ENCODE measurements at places on chromosomes 1 and 21.

GRCh38 chr1:19441048-19441780, 44.1 kb downstream of the CAPZB start:
- DNase-seq = no peak

DNA sequence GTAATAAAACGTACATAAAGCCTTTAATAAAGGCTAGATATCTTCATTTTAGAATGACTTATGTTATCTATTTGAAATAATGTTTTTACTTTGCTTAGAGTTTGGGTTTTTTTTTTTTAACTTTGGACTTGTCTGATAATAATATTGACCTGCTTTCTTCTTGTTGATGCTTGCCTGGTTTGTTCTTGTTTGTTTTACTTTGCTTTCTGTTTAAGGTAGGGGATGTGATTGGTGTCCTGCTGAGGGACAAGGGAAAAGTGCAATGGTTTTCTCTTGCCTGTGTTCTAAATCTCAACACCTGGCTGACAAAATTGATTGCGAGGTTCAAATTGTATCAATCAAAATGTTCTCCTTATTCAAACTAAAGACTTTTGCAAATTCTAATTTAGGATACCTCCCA, 2.2 kb upstream of the FH start:
- DNase-seq = no peak

DNA sequence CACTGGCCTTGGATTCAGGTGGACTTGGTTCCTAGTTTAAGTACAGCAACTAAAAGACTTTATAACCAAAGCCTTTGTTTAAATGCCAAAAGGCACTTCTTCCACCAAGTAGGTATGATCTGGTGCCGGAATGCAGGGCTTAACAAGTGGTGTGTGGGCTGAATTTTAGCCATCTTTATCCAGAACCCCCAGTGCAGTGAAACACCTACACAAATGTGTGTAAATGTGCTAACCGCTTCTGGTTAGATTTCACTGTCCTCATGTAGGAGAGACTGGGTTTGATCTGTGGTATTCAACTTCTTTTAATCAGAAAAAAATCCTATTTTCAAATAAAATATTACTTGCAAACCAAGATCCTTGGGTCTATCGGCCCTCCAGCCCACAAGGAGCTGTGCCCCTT, 10.3 kb downstream of the SLAMF1 start:
- DNase-seq = no peak

DNA sequence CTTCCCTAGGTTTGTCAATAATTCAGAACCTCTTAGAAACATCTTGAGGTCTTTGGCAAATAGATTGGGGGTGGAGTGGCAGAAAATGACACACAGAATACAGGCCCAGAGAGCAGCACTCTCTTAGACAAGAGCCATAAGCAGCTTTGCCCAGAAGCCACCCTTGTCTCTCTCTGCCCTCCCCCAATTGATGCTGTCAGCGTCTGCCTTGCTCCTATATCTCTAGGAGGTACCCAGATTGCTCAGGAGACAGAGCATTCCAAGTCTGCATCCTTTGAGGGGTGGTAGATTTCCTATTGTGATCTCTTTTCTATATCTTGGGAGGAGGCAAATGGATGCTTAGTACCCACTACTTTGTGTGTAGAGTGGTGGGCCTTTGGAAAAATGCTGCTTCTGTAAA, 1.8 kb downstream of the RGL1 start:
- no peak for DNase-seq

- no peak for DNase-seq
Measured at GRCh38 chr1:16442941-16443340, 2.4 kb downstream of the NECAP2 start.

DNA sequence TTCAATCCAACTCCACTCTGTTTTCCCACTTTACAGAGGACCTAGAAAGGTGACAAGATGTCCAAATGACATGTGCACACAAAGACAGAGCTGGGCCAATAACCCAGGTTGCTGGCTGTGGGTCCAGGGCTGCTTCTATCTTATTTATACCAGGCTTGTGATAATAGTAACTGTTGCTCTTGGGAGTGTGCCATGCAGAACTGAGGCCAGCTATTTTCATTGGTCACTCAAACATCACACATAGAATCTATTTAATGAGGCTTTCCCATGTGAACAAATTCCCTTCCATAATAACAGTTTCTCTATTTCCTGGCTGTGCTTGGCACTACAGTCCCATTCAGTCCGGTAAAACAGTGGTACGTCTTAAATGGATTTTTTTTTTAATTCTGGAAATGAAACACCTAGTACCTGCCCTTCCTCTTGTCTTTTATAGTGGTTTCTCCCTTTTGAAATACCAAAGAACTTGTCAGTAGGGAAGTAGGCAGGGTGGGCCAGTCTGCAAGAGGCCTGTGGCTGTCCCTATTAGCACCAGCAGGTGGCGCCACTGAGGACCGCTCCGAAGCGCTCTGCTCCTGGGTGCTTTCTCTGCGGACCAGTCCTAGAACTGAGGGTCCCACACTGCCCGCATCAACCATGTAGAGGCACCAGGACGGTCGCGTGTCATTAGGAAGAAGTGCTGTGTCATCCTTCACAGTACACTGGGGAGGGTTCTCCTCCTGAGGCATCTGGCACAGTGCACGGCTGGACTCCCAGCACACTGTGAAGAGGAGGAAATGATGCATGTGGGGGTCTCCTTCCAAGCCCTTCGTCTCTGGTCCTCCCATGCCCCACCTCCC, 52.1 kb downstream of the GPR161 start:
- DNase-seq = peak; percentile 74

- no peak for DNase-seq
Measured at GRCh38 chr1:10759413-10760200, 36.8 kb downstream of the CASZ1 start.

GRCh38 chr21:15626031-15626430, 103.8 kb upstream of the USP25 start:
- DNase-seq = no peak

DNA sequence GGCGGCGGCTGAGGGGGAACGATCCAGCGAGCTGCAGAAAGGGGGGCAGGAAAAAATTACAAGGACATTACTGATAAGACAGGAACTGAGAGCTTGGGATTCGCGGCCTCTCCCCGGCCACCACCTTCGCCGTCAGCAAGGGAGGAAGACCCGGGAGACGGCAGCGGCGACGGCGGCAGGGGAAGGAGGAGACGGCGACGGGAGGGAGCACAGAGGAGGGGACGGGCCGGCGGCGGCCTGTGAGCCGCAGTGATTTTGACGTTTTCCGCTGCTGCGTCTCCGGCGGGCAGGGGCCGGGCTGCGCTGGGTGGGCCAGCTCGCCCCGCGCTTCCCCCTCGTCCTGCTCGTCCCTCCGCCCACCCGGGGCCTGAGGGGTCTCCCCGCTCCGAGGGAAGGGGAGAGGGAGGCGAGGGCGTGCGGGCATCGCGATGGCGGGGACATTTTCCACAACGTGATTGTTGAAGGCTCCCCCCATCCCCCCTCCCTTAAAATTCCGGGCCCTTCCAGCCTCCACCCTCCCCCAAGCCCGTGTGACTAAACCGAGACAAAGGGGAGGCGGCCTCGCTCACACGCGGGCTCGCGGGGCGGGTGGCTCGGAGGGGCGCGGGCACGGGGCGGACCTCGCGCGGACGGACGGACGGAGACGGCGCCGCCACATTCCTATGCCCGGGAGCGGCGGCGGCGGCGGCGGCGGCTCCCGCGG, 407 bp downstream of the CAMSAP2 start:
- peak; percentile 95 for DNase-seq

- no peak for DNase-seq
Measured at GRCh38 chr1:172083191-172083590, 241.9 kb downstream of the DNM3 start.

- DNase-seq = no peak
Measured at GRCh38 chr1:19744335-19744743, 55.4 kb downstream of the TMCO4 start.

DNA sequence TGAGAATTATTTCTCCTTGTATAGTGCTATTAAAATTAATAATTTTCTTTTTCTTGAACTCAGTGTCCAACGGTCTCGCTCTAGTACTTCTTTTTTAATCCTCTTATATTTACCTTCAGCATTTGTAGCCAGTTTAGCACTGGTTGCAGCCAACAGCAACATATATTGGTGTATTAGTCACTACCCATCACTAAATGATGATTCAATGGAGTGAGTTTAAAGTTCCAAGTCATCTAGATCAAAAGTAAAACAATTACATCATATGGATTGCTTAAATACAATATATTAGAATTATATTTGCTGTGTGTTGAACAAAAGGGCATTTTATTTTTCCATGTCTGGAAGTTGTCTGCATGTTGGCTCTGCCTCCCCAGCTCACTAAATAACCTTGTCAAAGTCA, 591.8 kb downstream of the ADGRL2 start:
- no peak for DNase-seq

GRCh38 chr1:111879081-111879480, 110.4 kb downstream of the KCND3 start:
- DNase-seq = no peak

DNA sequence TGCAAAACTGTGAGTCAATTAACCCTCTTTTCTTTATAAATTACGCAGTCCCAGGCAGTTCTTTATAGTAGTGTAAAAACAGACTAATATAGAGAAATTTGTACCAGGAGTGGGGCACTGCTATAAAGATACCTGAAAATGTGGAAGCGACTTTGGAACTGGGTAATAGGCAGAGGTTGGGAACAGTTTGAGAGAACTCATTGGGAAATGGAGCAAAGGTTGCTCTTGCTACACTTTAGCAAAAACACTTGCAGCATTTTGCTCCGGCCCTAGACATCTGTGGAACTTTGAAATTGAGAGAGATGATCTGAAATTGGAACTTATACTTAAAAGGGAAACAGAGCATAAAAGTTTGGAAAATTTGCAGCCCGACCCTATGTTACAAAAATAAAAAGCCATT, 810.9 kb downstream of the LTN1 start:
- no peak for DNase-seq

- DNase-seq = peak; percentile 74
Measured at GRCh38 chr1:52602856-52603600, 857 bp downstream of the GPX7 start.

GRCh38 chr1:116869611-116870010, 40.1 kb upstream of the PTGFRN start:
- DNase-seq = no peak

- no peak for DNase-seq
Measured at GRCh38 chr1:223425550-223425949, 32.3 kb downstream of the CCDC185 start.

DNA sequence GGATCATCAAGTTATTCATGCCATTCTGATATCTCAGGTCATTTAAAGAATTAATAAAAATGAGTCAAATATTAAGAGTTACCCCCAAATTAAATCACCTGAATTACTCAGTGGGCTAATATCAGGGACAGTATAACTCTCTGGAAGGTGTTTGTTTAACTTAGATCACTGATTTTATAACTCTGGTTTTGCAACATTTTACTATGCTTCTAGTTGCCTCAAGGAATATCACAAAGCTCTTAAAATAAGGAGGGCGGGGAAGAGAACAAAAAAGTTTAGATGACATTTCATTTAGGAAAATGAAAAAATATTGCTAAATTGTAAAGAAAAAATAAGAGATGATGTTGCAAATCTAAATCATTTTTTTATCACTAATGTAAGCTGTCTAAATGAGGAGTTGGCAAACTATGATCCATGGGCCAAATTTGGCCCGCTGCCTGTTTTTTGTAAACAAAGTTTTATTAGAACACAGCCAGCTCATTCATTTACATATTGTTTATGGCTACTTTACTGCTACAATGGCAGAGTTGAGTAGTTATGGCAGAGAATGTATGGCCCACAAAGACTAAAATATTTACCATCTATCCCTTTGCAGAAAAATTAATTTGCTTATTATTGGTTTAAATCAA, 31.9 kb upstream of the SLC19A2 start:
- DNase-seq = no peak

DNA sequence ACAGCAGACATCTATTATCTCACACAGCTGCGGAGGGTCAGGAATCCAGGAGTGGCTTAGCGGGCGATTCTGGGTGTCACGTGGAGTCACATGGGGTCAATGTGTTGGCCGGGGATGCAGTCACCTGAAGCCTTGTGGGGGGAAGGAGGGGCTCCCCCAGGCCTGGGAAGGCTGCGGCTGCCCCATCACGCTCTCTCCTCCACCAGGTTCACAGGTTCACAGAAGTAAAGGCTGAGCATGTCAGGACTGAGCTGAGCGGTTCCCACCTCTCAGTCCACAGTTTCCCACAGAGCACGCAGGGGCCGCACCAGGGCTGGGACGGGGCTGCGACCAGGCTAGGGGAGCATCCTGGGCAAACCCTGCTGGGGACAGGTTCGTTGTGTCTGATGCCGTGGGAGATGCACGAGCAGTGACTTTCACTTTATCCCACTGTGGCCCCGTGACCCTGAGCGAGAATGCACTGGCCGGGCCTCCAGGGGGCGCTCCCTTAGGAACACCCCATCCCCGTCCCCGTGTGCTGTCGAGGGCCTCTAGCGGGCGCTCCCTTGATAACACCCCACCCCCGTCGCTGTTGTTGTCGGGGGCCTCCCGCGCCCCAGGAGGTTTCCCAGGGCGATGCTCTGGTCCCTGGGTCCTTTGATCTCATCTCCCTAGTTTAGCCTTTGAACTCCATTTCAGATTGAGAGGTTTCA, 73.2 kb upstream of the TRAPPC10 start:
- peak; percentile 70 for DNase-seq

- DNase-seq = no peak
Measured at GRCh38 chr1:27864264-27864895, 8.0 kb upstream of the THEMIS2 start.

- DNase-seq = no peak
Measured at GRCh38 chr21:16310176-16310575, 580.4 kb downstream of the USP25 start.

- no peak for DNase-seq
Measured at GRCh38 chr21:42092771-42093170, 21.7 kb downstream of the UMODL1 start.

DNA sequence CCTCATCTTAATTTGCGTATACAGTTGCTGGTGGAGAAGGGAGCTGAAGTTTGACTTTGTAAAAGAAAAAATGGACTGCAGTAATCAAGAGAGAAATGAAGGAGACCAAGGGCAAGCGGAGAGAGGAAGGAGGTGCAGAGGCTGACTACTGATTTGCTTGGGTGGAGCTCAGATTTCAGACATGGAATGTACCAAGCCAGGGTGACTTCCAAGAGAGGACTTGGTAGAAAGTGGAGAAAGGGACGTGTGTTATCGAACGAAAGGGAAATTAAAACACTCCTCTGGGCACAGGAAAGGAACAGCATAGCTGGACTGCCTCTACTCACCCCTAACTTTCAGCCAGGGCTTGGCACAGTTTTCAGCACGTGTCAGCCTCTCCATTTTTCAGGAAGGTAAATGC, 15.1 kb upstream of the HEATR1 start:
- DNase-seq = no peak

- DNase-seq = no peak
Measured at GRCh38 chr21:42463861-42464515, 32.0 kb downstream of the RSPH1 start.
